Cerebellar nuclear complex (tissue), 1 donor: ENCODE measurements at places on chromosomes 2 and 18.

DNA sequence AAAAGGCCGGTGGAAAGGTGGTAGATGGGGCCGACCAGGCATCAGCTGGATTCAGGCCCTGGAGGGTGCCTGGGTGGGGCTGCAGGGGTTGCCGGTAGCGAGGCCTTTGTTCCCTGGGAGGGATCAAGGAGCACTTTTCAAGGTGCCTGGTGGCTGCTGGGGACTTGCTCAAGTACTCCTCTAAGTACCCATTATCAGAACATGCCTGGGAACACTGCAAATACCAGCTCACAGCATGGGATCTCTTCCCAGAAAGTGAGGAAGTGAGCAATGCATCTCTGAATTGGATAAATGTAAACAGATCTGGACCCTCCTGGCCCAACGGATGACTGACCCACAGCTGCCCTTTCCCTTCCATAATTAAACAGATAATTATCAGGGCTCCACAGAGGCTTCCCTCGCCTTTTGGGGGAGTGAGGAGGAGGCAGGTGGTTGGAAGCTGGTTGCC lies 210.5 kb downstream of the SH3RF3 start:
- DNase-seq = no peak

- DNase-seq = no peak
These were observed 235.4 kb upstream of the SLC14A2 start for GRCh38 chr18:45379903-45380302.

DNA sequence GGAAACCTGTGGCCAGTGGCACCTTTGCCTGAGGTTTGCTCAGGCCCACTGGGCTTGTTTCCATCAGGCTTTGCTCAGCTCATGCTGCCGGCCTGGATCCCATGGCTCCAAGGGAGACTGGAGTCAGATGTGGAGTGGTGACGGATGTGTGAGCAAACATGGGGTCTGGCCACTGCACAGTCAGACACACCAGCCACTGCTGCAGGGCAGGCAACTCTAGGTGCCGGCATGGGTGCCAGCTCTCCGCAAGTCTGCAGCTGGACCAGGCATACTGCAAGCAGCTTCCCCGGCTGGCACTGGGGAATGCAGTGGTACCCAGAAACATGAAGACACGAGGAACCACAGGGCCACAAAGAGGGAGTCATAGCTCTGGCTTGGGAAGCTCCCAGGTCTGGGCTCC lies 37.4 kb downstream of the TDRD15 start:
- no peak for DNase-seq

GRCh38 chr2:164542581-164543021 lies 78.7 kb downstream of the GRB14 start:
- no peak for DNase-seq

GRCh38 chr2:162608901-162609300 lies 229.7 kb downstream of the KCNH7 start:
- DNase-seq = no peak

DNA sequence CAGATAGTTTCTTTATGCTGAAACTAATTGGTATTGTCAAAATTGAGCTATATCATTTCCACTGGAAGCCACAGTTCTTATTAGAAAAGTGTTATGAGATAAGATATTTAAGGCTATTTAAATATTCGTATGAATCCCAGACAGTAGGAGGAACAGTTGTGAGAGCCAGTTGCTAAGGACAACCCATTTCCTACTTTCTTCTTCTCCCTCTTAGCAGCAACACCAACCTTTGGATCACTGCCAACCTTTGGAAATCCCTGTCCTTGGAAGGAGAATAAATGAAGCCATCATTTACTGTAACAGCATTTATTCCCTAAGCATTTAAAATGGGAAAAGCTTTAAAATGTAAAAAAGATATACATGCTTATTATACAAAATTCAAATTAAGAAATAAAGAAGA lies 85.8 kb downstream of the PLCL1 start:
- DNase-seq = no peak

GRCh38 chr18:57776354-57776753 lies 26.8 kb downstream of the ATP8B1 start:
- no peak for DNase-seq

GRCh38 chr2:140117386-140117785 lies 1337.2 kb upstream of the NXPH2 start:
- DNase-seq = no peak

- DNase-seq = no peak
These were observed 162.0 kb upstream of the RMP24 start for GRCh38 chr18:35810520-35810919.

GRCh38 chr2:8633735-8634313 lies 48.0 kb upstream of the ID2 start:
- no peak for DNase-seq

GRCh38 chr2:137206069-137206468 lies 440.7 kb downstream of the THSD7B start:
- no peak for DNase-seq

DNA sequence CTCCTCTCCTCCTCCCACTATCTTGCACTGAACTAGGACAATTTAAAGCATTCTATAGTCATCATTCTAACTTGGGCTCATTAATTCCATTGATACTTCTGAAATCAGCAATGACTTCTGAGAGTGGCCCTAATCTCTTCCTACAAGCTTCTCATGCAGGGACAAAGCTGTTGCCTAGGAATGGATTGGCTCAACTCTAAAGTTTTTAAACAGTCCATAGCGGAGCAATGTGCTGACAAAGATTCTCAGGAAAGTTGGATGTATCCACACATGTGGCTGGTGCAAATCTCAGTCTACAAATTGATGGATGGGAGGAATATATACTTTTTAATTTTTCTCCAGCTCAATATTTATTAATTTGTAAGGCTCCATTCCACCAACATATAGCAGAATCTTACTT lies 388.9 kb downstream of the SETBP1 start:
- no peak for DNase-seq

- no peak for DNase-seq
These were observed 23.3 kb downstream of the SPATS2L start for GRCh38 chr2:200329798-200330197.

DNA sequence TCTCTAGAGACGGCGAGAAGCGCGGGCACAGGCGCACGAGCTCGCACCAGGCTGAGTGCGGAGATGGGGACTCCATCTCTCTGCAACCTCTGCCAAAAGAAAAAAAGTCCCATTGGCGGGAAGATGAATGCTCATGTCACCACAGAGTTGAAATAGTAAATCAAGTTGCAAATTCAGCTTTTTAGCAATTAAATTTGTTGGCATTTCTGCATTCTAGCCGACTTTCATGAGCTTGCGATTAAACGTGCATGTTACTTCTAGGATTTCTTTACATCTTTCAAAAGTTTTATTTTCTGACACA lies 588 bp downstream of the CHAC2 start:
- DNase-seq = no peak

DNA sequence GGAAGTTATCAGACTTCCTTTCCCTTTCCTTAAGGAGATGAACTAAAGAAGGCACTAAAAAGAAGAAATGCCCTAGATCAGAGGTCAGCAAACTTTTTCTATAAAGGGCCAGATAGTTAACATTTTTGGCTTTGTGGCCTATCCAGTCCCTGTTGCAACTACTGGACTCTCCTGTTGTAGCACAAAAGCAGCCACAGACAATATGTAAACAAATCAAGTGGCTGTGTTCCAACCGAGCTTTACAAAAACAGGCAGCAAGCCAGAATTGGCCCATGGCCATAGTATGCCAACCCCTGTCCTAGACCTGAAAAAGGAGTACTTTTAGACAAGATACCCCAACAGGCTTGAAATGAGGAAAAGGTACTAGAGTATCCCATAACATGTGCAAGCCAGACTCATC lies 10.9 kb downstream of the NHEJ1 start:
- DNase-seq = no peak

DNA sequence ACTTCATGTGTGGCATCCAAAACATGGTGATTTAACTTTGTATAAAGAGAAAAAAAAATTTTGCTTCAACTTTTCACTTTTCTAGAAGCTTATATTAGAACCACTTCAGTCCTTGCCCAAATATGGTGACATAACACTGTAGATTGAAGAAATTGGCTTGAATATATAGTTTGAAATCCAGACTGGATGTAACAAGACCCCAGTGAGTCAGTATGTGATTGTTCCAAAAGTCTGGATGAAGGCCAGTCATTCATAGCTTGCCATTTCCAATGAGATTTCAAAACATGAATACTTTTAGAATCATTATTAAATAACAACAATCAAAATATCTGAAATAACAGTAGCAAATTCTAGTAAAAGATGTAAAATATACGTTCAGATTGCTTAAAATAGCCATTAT lies 104.8 kb upstream of the FN1 start:
- no peak for DNase-seq
